CD4-positive, alpha-beta T cell (primary cell): ENCODE measurements at places on chromosomes 3 and 15. TPM values are rescaled to one million over a fixed set of nuclear protein-coding genes. Genes with fewer than 3 reads are reported as not detected.
A peak's percentile ranks its signal among the peaks of the same experiment; 100 is the strongest.

The CPA3 gene
- not detected for total RNA-seq

The DLL4 gene
- 0.11 TPM for total RNA-seq

The SKOR1 gene
- 1.8 TPM for total RNA-seq

The GOLGA6A gene
- total RNA-seq: 0.42 TPM

The GRAMD1C gene
- 0.55 TPM for total RNA-seq

The CPLX3 gene
- total RNA-seq: 0.16 TPM

The TM6SF1 gene
- total RNA-seq: not detected

The ARHGEF26 gene
- not detected for total RNA-seq

The GRAMD2A gene
- total RNA-seq: not detected

The HTR3D gene
- not detected for total RNA-seq

The HEXA gene
- total RNA-seq: 66.9 TPM

GRCh38 chr15:96330064-96330449 lies 443 bp upstream of the NR2F2 start:
- no peaks in the 10 kb centered on the region for H3K36me3 ChIP-seq
- no peak overlapping the region for H3K4me3 ChIP-seq
- peaks cover 87% of the 10 kb centered on the region for H3K27me3 ChIP-seq
- H3K27ac ChIP-seq: no peak overlapping the region
- no peak for DNase-seq

DNA sequence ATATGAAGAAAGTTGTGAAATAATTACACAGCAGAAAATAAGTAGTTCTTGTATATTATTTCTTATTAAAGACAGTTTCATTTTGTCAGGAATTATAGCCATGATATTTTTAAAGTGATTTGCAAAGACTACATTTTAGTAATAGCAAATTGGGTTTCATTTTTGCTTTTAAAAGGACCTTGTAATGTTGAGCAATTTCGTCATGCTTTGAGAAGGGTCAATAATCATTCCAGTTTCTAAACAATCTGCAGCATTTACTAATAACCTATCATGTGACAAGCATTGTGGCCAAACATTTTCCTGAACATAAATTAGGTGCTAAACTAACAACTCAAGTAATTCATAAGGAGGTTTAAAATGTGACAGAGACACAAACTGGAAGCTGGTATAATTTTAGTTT lies 214.4 kb upstream of the CBLB start:
- no peaks in the 10 kb centered on the region for H3K4me1 ChIP-seq
- no peaks in the 10 kb centered on the region for H3K27me3 ChIP-seq
- H3K27ac ChIP-seq: no peak overlapping the region
- no peak overlapping the region for H3K4me3 ChIP-seq
- no peak for DNase-seq

DNA sequence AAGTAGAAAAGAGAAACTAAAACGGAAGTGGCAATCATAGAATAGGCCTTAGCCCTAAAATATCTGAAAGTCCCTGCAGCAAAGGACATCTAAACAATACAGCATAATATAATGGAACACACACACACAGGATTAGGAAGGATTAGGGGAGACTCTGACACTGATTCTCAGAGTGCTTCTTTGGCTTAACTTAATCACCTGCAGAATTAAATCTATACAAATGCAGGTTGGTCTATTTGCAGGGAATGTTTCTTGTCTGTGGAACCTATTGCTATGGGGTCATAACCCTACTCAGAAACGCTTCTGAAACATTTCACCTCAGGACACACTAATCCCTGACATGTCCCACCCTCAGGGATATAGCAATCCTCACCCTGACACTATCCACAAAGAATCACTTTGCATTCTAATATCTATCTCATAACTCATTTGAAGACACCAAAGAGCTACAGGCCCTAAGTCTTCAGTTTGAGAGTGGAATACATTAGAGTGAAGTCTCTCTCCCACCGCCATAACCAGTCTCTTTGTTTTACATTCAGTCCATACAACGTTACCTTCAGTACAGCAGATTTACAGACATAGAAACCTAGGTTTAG lies 1041.2 kb downstream of the TUSC7 start:
- H3K27me3 ChIP-seq: no peaks in the 10 kb centered on the region
- no peak overlapping the region for H3K27ac ChIP-seq
- DNase-seq: no peak

DNA sequence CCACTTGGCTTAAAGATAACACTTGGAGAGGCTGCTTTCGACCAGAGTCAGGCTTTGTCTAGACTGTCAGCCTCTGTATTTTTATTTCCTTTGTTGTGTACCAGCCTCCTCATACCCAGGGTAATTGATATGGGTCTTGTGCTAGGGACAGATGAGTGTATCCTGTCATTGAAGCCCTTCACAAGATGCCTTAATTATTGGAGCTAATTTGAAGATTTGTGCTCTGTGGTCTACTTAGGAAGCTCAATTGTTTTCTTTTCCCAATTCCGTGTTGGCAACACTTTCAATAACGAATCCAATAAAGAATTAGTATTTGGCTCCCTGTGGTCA lies 60.5 kb upstream of the DPH6 start:
- no peaks in the 10 kb centered on the region for H3K27me3 ChIP-seq
- no peak overlapping the region for H3K27ac ChIP-seq
- no peaks in the 10 kb centered on the region for H3K4me1 ChIP-seq
- H3K4me3 ChIP-seq: no peak overlapping the region
- no peaks in the 10 kb centered on the region for H3K36me3 ChIP-seq

DNA sequence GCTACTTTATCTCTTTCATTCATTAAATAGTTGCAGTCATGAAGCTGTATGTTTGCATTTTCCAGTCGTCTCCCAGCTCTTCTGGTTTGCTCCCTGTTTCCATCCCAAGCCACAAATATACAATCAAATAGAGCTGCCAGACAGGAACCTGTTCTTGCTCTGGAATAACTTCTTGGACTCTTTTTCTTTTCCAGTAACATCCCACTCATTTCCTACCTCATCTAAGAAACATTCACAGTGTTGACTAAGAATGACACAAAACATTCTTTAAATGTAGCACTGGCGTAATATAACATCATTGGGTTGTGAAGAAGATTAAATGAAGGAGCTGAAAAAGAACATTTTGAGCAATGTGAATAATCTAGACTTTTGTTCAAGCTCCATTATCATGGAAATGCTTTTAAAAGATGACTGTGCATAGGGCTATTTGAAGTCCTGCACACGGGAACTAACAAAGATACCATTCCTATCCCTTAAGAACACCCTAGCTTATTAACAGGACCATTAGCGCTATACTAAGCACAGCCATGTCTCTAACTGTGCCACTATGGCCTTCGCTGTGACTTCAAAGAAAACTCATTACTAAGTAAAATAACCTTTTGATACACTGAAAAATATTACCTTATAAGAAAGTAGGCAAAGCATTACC lies 574.0 kb downstream of the NAALADL2 start:
- no peaks in the 10 kb centered on the region for H3K36me3 ChIP-seq
- H3K4me3 ChIP-seq: no peak overlapping the region
- no peak for DNase-seq
- H3K27me3 ChIP-seq: no peaks in the 10 kb centered on the region

GRCh38 chr3:104040896-104041295 lies 1325.8 kb upstream of the ALCAM start:
- no peaks in the 10 kb centered on the region for H3K4me1 ChIP-seq
- no peaks in the 10 kb centered on the region for H3K36me3 ChIP-seq
- H3K27ac ChIP-seq: no peak overlapping the region
- H3K4me3 ChIP-seq: no peak overlapping the region

GRCh38 chr3:196708467-196708866 lies 3.6 kb downstream of the CEP19 start:
- no peaks in the 10 kb centered on the region for H3K36me3 ChIP-seq
- no peaks in the 10 kb centered on the region for H3K27me3 ChIP-seq
- DNase-seq: no peak
- H3K4me1 ChIP-seq: peaks cover 22% of the 10 kb centered on the region
- H3K27ac ChIP-seq: no peak overlapping the region

- H3K4me1 ChIP-seq: no peaks in the 10 kb centered on the region
- no peaks in the 10 kb centered on the region for H3K36me3 ChIP-seq
- H3K27me3 ChIP-seq: no peaks in the 10 kb centered on the region
- H3K27ac ChIP-seq: no peak overlapping the region
- no peak overlapping the region for H3K4me3 ChIP-seq
- DNase-seq: no peak
These were observed 73.1 kb upstream of the PRTG start for GRCh38 chr15:55816017-55816416.

DNA sequence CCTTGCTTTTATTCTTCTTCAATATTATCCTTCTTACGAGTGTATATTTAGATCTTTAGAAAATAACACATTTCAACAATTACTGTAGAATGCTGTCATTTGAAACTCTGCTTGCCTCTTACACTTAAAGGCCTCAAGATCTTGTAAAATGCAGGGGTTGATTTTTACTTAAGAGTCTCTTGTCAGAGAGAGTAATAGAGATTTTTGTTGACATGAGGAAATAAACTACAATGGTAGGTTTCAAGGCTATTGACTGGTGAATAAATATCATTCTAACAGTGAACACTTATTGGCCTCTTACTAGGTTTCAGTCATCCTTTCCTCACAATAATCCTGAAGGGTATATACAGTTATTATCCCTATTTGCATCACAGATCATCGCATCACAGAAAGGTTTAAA lies 344.6 kb downstream of the GBE1 start:
- no peaks in the 10 kb centered on the region for H3K4me1 ChIP-seq
- DNase-seq: no peak
- no peak overlapping the region for H3K4me3 ChIP-seq
- no peaks in the 10 kb centered on the region for H3K27me3 ChIP-seq
- no peaks in the 10 kb centered on the region for H3K36me3 ChIP-seq

GRCh38 chr15:62616746-62617145 lies 425.8 kb upstream of the TPM1 start:
- no peaks in the 10 kb centered on the region for H3K27me3 ChIP-seq
- no peak overlapping the region for H3K27ac ChIP-seq
- no peaks in the 10 kb centered on the region for H3K4me1 ChIP-seq
- DNase-seq: no peak

DNA sequence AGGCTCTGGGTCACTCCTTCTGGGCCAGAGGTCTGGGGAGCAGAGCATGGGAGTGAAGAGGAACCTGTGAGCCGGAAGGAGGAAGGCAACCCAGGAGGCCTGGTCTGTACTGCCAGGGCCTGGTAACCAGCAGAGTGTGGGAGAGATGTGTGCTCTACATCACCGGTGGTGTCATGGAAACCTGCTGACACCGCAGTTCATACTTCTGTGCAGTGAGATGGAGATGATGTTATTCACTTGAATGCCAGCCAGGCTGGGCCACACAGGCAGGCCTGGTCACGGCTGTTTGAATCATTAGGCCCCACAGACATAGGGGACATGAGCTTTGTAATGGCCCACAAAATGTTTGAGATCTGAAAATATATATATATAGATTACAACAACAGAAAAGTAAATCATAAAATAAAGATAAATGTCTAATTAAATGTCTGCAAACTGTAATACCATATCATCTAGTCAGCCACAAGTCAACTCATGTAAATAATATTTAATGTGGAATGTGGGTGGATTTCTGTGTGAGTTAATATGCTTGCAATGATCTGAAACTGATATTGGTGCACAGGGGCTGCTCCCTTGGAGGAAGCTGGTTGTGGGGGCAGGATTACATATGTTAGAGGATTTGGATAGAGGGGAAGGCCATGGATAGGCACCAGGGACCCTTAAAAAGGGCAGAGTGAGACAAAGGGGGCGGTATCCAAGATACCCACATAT lies 108.5 kb upstream of the PFN2 start:
- H3K27ac ChIP-seq: no peak overlapping the region
- H3K4me1 ChIP-seq: no peaks in the 10 kb centered on the region
- no peaks in the 10 kb centered on the region for H3K36me3 ChIP-seq
- no peak for DNase-seq

- peaks cover 57% of the 10 kb centered on the region for H3K4me1 ChIP-seq
- H3K4me3 ChIP-seq: no peak overlapping the region
- no peak for DNase-seq
- H3K36me3 ChIP-seq: peaks cover 59% of the 10 kb centered on the region
These were observed 25.2 kb downstream of the ARHGEF3 start for GRCh38 chr3:56776556-56776950.

DNA sequence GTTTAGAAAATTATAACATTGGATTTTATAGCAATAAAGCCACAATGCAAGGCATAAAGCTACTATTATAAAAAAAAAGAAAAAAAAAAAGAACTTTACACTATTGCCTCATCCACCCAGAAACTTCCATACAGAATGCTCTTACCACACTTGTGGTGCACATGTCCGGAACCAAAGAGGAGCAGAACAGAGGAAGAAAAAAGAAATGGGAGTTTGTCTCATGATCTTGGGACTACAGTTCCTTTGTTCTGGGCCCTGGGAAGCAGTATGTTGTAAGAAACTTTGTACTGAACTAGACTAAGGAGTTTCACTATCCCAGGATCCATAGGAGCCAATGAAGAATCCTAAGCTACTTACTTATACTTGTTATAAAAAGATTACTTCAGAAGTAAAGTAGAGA lies 36.1 kb downstream of the FMN1 start:
- H3K27ac ChIP-seq: no peak overlapping the region
- H3K4me3 ChIP-seq: no peak overlapping the region
- H3K36me3 ChIP-seq: no peaks in the 10 kb centered on the region
- peak; percentile 14 for DNase-seq

- DNase-seq: no peak
- H3K36me3 ChIP-seq: no peaks in the 10 kb centered on the region
- H3K27me3 ChIP-seq: peaks cover 31% of the 10 kb centered on the region
- H3K27ac ChIP-seq: no peak overlapping the region
- peak overlapping the region; percentile 68 for H3K4me3 ChIP-seq
These were observed 646 bp upstream of the SLC35G2 start for GRCh38 chr3:136818191-136818768.

DNA sequence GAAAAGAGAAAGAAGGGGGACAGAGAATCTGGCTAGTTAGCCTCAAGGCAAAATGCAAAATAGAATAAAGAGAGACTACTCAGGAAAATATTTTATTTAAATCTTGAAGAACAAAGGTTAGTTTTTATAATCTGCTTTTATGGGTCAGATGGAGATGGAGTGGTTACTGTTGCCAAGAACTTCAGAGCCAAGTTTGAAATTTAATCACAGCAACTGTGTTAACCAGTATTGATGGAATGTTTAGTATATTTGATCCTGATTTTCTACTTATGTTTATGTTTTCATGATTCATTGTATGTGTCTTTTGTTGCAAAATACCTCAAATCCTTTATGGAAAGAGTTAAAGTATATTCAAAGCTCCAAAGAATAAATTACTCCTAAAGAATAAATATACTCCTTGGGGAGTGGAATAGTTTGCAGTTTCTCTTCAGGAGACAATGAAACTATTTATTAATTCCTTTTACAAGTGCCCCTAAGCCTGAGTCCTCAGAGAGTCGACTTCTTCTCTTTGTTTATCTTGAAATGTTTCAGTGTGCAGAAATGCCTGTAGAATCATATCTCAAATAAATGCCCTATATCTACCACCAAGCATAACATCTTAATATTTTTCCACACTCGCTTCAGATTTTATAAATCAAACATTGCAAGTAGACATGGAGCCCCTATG lies 60.9 kb upstream of the THSD4 start:
- H3K27me3 ChIP-seq: no peaks in the 10 kb centered on the region
- no peak overlapping the region for H3K4me3 ChIP-seq
- no peak overlapping the region for H3K27ac ChIP-seq

GRCh38 chr3:136166507-136166906 lies 29.6 kb downstream of the MSL2 start:
- no peaks in the 10 kb centered on the region for H3K36me3 ChIP-seq
- DNase-seq: no peak
- H3K27me3 ChIP-seq: no peaks in the 10 kb centered on the region
- no peak overlapping the region for H3K27ac ChIP-seq
- no peak overlapping the region for H3K4me3 ChIP-seq
- H3K4me1 ChIP-seq: peaks cover 36% of the 10 kb centered on the region

- no peak overlapping the region for H3K27ac ChIP-seq
- H3K27me3 ChIP-seq: no peaks in the 10 kb centered on the region
- no peak for DNase-seq
- no peaks in the 10 kb centered on the region for H3K36me3 ChIP-seq
- no peaks in the 10 kb centered on the region for H3K4me1 ChIP-seq
These were observed 260.6 kb downstream of the GOLGA6L6 start for GRCh38 chr15:20280933-20281463.
